Hindlimb muscle (tissue), 1 donor: ENCODE measurements at places on chromosomes 7 and 10. TPM values are rescaled to one million over a fixed set of nuclear protein-coding genes. Genes with fewer than 3 reads are reported as not detected.

PDGFA gene
- polyA plus RNA-seq, result 33.2 TPM

RARRES2 gene
- 60.4 TPM for polyA plus RNA-seq

DNA sequence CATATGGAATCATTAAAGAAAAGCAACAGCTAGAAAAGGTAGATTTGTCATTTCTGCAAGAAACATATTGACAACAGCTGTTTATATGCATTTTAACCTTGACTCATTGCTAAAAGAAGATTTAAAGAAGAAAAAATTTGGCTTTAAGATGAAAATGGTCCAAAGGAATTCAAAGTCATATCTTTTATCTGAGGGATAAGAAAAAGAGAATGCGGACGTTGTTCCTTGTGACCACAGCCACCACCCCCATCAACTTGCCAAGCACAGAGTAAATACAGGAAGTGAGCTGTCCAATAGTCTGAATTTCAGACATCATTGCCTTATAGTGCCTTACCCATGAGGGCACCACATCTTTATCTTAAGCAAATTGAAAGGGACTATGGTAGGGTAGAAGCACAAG lies 7.3 kb upstream of the CRPPA start:
- DNase-seq, result no peak

- DNase-seq, result no peak
Observed at GRCh38 chr10:13457958-13458686, 70.7 kb downstream of the BEND7 start.

SH2D4B gene
- polyA plus RNA-seq, result 0.10 TPM

DNA sequence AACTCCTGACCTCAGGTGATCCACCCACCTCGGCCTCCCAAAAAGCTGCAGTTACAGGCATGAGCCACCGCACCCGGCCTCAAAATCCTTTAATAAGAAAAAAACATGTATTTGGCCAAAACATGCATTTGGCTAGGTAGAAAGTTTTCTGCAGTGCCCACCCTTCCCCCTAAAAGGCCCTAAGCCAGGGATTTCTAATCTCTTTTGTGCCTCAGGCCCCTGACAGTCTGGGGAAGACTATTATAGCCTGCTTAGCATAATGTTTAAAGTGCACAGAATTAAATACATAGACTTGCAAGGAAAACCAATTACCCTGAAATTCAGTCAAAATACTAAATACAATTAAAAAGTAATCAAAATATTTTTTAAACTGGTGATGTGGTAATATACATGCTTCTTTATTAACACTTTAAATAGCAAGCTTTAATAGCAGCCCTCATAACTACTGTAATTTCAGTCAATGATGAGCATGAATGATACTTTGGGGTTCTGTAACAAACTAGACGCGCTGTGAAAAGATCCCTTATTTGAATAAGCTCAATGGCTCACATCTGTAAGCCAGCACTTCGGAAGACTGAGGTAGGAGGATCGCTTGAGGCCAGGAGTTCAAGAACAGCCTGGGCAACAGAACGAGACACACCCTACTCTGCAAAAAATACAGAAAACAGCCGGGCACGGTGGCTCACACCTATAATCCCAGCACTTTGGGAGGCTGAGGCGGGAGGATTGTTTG lies 29.9 kb downstream of the SPDYE6 start:
- DNase-seq, result no peak

DNA sequence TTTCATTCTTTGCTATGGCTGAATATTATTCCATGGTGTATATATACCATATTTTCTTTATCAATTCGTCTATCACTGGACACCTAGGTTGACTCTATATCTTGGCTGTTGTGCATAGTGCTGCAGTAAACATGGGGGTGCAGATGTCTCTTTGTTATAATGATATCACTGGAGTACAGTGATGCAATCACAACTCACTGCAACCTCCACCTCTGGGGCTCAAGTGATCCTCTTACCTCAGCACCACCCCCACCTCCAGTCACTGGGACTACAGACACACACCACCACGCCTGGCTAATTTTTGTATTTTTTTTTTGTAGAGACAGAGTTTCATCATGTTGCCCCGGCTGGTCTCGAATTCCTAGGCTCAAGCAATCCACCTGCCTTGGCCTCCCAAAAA lies 15.6 kb downstream of the KLHL7 start:
- no peak for DNase-seq

DNA sequence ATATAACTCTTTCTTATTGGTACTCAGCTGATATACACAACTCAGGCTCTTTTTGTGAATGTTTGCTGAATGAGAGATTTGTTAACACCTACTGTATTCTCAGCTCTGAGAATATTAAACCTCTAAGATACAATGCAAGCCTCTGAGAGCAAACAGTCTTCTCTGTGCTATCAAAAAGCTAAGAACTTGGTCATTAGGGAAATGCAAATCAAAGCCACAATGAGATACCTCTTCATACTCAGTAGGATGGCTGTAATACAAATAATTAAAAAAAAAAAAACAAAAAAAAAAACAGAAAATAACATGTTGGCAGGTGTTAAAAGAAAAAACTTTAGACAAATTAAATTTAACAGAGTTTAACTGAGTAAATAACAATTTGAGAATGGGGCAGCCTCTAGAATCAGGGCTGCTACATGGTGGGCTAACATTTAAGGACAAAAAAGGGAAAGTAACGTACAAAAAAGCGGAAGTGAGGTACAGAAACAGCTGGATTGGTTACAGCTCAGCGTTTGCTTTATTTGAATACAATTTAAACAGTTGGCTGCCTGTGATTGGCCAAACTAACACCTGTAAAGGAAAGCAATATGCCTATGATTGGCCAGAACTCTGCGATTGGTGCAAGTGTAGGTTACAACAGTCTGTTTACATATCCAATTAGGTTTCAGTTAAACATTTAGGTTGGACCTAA lies 14.8 kb upstream of the MTURN start:
- DNase-seq, result no peak

DNA sequence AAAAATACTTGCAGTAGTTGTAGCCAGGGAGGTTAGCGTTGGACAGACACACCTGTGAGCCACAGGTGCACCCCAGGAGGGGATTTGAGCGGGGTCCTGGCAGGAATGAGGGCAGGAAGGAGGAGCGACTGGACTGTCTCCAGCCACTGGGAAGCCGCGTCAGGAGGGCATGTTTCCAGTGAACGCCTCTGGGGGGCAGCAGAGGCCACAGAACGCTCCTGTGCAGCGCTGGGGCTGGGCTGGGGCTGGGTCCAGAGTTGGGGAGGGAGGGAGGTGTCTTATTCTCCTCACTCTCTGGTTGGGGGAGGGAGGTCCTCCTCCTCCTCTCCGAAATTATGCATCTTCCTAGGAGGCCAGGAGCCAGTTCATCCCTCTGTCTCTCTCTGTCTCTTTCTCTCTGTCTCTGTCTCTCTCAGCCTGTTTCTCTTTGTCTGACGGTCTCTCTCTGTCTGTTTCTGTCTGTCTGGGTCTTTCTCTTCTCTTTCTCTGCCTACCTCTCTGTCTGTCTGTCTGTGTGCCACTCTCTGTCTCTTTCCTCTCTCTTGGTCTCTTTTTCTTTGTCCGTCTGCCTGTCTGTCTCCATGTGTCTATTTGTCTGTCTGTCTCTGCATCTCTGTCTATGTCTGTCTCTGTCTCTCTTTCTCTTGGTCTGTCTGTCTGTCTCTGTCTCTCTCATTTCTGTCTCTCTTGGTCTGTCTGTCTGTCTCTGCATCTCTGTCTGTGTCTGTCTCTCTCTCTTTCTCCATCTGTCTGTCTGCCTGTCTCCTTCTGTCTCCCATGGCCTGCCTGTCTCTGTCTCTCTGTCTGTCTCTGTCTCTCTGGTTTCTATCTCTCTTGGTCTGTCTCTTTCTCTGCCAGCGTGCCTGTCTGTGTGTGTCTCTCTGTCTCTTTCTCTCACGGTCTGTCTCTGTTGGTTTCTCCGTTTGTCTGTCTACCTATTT lies 9.9 kb upstream of the PSMG3 start:
- DNase-seq, result peak; percentile 77

GRCh38 chr7:56175771-56176170 lies 59.6 kb upstream of the NUPR2 start:
- DNase-seq, result no peak

DNA sequence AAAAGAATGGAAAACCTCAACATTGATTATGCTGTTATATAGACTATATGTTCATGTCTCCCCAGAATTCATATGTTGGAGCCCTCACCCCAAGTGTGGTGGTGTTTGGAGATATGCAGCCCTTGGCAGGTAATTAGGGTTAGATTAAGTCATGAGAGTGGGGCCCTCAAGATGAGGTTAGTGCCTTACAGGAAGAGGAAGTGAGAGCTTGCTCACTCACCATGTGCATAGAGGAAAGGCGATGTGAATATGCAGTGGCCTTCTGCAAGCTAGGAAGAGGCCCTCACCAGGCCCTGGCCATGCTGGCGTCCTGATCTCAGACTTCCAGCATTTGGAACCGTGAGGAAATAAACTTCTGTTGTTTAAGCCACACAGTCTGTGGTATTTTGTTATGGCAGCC lies 14.8 kb downstream of the ZNF33A start:
- no peak for DNase-seq

PNLIPRP1 gene
- not detected for polyA plus RNA-seq

NKX1-2 gene
- polyA plus RNA-seq, result not detected

DNA sequence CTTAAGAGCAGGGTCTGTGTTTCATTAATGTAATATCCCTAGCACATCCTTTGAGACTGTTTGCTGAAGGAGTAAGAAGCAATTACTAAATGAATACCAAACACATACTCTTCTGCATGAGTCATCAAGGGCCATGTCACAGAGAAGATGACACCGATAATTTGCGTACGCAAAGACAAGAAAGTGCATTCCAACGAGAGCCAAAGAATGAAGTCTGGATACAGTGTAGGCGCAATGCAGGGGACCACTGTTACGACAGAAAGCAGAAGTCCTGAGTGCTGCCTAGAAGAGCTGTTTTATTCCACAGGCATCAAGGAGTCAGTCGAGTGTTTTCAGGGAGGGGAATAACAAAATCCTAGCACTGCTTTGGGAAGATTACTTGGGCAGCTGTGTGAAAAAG lies 62.7 kb downstream of the VPS41 start:
- no peak for DNase-seq

DNA sequence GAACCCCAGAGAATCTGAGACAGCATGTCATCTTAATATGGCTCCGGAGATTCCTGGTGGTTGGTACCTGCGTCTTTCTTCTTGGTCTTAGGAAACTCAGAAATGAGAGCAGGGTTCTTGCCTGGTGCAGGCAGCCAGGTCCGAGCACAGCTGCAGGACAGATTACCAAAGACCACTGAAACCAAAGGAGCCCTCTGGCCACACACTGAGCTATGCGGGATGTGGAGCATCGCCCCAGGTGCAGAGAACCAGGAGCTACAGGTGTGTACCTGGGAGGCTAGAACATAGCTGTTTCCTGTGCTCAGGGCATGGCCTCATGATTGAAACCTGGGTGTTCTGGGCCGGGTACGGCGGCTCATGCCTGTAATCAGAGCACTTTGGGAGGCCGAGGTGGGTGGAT lies 635.4 kb downstream of the CALN1 start:
- no peak for DNase-seq

DNA sequence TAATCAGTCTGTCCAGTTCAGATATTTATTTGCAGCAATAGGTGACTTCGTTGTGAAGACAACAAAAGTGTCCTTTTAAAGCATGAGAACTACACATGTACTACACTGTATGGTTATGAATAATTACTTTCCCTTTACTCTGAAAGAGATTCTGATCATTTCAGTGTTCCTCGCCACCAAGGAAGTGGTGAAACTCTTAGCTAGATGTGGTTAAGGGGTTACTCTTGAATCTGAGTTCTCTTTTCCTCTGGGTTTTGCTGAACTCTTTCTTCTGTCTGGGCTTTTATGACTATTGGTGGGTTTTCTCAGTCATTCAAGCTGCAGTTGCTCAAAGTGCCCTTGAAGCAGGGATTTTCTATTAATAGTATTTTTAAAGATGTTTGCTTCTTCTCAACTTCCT lies 127.9 kb upstream of the SEM1 start:
- DNase-seq, result no peak

GRCh38 chr7:105521027-105521716 lies 899 bp downstream of the PUS7 start:
- peak; percentile 44 for DNase-seq

DNA sequence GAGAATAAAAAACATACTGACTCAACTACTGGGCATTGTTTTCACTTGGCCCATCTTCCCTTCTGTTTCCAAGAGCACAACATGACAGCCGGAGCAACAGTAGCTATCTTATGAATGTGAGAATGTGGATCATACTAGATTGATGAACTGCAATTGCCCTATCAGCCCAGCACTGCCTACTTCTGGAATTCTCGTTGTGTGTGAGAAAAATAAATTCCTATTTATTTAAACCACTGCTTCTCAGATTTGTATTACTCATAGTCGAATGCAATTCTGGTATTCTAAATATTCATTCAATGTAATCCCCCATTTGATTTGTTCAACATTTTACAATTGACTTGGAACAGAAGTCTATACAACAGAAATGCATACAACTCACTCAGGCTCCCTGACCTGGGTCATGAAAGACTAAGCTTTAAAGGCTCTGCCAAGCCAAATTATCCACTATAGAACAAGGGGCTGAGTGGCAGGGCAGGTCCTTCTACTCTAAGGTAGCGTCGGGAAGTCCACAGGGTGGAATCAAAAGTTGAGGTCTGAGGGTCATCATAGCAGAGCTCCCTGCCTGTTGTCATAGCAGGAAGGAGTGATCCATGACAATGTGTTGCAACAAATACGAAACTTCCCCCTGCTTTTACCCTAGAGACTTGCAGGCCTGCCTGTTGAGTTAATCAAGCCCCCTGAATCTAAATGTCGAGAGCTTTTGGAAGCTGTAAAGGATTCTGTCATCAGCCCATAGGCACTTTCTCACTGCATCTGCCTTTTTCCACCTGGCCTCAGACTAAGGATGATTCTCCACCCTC lies 12.4 kb upstream of the JAZF1 start:
- DNase-seq, result no peak

- DNase-seq, result no peak
Observed at GRCh38 chr7:24757353-24758275, at the start of gene GSDME. Gene GSDME (minus strand): TSS chr7:24757464. CDS start chr7:24749774, 7,690 bp downstream.

MEOX2 gene
- 40.2 TPM for polyA plus RNA-seq

FFAR4 gene
- polyA plus RNA-seq, result 0.43 TPM

DNA sequence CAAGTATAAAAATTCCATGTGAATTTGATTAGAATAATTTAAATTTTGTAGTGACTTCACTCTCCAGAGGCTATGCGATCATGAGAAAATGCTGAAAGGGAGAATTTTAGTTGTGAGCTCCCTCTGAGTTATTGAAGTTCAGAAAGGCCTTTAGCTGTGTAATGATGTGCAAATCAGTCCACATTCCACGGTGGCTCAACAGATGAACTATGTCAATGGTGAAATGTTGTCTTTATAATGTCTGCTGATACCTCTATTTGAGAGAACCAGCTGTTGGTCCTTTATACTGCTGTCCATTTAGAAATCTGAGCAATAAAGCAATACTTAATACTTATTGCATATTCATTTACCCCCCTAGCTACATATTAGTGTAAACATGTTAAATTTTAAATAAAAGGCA lies 7.1 kb upstream of the ITGB8 start:
- no peak for DNase-seq

- no peak for DNase-seq
Observed at GRCh38 chr10:125096975-125097374, 63.4 kb downstream of the CTBP2 start.
